ENCODE measurements at places on chromosomes 2 and 18. TPM values are rescaled to one million over a fixed set of nuclear protein-coding genes. Genes with fewer than 3 reads are reported as not detected.

Gene CABLES1
- 6.9 TPM for total RNA-seq

DNA sequence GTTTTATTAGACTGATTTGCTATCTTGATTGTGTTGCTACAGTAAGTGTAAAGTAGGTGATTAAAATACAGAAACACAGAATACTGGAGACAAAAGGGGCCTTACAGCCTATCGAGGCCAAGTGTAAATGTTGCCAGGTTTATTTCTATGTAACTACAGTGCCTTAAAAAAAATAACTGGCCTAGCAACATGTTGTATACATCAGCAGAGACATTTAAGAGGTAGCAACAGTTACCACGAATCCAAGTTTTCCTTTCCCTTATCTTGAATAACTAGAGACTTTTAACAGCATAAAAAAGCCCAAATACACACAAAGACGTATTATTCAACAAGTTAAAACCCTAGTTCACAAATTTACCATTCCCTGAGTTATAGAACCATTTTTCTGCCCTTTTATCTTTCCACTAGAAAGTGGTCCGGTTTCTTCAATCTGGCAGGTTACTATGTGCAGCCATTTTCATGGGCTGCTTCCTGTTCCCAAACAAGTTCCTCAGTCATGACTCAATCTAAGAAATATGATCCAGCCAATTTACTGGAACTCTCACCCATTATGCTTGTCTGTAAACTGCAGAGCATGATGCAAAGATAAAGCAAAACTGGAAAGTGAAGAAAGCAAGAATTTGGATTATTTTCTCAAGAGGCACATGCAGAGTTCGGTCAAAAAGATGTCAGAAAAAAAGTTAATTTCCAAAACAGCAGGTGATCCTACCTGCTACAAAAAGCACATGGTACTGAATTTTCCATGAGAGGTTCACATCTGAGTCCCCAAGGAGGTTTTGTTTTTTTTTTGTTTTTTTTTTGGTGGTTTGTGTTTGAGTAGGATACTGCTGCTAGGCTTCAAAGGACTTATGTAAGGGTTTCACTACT, 22.2 kb downstream of the NFE2L2 start:
- DNase-seq, result no peak

DNA sequence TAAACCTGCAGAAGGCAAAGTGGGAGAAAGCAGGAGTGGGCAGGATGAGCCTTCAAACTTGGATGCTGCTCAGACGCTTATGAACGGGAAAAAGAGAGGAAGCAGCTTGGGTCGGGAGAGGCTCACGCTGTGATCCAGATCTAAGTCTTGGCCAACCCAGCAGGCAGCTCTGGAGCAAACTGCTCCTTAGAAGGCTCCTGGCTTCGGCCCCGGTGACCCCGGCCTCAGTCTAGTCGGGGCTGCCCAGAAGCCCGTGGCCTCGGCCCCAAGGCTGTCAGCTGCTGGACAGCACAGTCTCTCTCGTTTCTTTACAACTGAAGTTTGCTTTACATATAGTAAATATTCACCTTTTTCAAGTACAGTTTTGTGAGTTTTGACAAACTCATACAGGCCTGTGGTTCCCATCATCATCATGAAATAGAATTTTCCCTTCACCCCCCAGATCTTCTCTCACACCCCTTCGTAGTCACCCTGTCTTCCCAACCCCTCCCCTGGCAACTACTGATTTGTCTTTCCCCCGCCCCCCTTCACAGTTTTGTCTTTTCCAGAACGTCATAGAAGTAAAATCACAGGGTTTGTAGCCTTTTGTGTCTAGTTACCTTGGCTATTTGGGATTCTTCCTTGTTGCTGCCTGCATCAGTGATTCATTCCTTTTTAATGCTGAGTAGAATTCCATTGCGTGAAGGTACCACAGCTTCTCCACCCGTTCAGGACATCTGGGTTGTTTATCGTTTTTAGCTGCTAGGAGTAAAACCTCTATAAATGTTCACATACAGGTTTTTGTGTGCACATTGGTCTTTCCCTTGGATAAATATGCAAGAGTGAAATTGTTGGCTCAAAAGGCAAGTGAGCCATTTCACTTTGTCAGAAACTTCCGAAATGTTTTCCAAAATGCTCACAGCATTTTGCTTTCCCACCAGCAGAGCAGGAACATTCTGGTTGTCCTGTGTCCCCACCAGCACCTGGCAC, 35.1 kb downstream of the MYO7B start:
- peak; percentile 57 for DNase-seq

DNA sequence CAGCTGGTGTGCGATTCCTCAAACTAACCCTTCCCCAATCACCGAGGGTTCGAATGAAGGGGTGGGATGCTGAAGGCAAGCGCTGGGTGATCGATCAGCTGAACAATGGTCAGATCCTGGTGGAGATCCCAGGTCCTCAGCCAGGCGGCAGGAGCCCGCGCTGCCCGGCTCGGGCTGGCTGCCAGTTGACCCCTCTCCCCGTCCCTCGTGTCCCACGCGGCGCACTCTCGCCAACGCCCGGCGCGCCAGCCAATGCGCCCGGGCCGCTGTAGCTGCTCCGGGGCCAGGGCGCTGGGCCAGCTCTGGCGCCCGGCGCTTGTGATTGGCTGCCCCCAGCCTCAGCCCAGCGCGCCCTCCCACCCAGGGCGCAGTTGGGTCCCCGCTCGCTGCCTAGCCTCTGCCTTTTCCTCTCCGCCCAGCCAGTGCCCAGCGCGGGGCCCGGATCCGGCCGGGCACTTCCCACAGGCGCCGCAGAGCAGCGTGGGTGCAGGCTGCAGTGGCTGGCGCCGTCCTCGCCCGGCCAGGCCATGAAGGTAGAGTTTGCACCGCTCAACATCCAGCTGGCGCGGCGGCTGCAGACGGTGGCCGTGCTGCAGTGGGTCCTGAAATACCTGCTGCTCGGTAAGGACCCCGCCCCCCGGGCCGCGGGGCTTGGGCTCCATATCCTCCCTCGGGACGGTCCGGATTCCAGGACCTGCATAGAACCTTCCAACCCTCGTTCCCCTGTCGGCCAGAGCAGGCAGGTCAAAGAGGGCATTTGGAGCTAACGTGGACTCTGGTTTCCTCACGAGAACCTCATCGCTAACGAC, at the start of gene MOGAT1:
Gene MOGAT1, plus strand, starts transcription at position 400 of the 809 bp plus-strand sequence. Its CDS starts 128 bp downstream, at position 528.
- no peak for DNase-seq

DNA sequence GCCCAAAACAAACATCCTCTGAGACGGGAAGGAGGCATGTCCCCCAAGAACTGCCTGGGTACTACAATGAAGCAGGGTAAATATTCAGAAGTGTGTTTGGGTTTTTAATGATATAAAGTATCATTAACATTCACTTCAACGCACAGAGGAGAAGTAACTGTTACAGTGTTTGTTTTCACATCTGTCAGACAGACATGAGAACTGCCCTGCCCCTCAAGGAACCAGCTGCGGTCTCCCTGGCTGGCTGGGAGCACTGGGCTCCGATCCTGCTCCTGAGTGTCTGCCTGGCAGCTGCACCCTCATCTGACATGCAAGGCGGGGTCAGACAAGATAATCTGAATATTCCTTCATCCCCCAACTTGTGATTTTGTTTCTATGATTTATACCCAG, 75.6 kb downstream of the MBP start:
- no peak for DNase-seq

GRCh38 chr2:70443726-70444125, 109.9 kb downstream of the TGFA start:
- DNase-seq, result peak; percentile 40

Data from right atrium auricular region (tissue), 2 donors.